ENCODE measurements at places on chromosomes 5 and 9. TPM values are rescaled to one million over a fixed set of nuclear protein-coding genes. Genes with fewer than 3 reads are reported as not detected.
A peak's percentile ranks its signal among the peaks of the same experiment; 100 is the strongest.

GRCh38 chr9:105119156-105119555, 125.3 kb upstream of the SLC44A1 start:
- no peak for DNase-seq

GRCh38 chr5:22596404-22596970, 256.7 kb downstream of the CDH12 start:
- peak; percentile 66 for DNase-seq

- DNase-seq: no peak
Observed at GRCh38 chr5:64145216-64145895, 20.3 kb upstream of the RNF180 start.

The PARP8 gene
- total RNA-seq: 5.7 TPM

DNA sequence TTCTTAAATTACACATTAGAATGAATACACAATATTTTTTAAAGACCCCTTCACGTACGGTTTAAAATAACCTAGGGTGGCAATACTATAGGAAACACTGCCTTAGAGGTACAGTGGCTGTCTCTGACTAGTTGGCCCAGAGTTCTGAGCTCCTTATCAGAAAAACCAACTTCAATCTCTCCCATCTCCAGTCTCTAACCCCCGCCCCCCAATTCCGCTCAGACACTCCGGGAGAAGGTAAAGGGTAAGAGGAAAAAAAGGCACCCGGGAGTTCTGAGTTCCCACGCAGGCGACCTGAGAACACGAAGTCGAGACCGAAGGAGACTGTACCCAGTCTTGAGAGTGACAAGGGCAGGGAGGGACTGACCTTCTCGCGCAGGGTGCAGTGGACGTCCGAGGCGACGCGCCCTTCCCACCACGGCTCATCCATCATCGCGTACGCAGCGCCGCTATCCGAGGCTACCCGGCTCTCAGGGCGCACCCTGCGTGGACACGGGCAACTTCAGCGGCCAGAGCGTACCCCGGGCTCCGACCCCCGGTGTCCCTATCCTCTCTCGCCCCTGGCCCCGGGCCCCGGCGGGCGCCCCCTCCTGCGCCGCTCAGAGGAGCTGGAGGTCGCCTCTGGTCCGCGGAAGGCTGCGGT, 752 bp downstream of the CCNJL start:
- DNase-seq: no peak

DNA sequence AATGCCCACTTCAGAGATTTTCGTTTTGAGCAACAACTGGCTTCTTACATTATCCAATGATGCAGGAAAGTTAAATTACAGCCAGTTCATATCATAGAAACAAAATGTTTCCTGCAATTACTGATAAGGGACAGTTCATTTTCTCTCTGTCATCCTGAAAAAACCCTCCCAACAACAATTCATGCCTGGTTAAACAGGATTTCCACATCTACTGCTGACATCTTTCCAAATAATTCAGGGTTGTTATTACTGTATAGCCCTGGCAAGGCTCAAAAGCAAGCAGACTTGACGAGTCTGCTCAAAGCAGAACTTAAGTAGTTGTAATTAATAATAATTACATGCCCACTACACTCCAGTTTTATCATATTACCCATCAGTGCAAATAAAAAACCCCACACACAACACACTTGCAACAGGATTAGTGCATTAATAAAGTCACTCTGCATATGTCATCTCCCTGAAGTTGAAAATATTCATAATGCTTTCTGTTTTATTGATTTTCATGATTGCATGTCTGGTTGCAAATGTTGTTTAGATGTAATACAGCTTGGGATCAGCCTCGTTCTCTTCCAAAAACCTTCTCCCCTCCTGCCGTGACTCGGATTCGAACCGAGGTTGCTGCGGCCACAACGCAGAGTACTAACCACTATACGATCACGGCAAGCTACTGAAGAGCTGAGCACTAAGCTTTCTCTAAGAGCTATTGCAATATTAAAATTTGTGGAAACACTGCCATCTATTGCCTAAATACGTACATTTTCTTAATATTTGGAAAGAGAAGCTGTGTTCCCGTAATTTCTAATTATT, 119.6 kb upstream of the NFIB start:
- peak; percentile 71 for DNase-seq

DNA sequence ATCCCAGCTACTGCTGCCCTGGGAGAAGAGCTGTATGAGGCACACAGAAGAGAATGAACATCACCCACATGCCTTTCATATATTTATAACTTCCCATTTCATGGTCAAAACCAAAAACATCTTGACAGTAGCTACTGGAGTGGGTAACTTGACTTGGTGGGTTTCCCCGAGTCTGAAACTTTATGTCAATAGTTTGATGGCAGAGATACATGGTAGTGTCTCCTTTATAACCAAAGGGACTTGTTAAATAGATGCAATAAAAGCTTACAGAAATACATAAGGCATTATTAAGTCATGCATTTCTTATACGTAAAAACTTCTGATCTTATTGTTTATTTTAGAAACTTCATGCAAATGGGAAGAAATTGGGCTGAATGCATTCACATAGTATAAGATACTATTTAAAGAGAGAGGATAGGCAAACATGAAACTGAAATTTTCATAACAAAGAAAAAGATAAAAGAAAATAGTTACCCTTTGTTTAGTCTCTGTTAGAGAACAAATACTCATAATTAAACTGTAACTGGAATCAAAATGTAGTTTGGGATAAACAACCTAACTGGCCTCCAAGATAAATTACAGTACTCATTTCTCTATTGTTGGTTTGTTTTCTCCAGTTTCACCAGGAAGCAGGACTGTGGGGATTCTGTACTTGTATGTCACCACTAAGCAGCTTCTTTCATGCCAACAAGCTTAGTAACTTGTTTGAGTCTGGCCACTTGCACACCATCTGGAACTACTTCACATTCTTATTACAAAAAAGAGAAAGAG, 459.3 kb upstream of the MEF2C start:
- DNase-seq: peak; percentile 66

DNA sequence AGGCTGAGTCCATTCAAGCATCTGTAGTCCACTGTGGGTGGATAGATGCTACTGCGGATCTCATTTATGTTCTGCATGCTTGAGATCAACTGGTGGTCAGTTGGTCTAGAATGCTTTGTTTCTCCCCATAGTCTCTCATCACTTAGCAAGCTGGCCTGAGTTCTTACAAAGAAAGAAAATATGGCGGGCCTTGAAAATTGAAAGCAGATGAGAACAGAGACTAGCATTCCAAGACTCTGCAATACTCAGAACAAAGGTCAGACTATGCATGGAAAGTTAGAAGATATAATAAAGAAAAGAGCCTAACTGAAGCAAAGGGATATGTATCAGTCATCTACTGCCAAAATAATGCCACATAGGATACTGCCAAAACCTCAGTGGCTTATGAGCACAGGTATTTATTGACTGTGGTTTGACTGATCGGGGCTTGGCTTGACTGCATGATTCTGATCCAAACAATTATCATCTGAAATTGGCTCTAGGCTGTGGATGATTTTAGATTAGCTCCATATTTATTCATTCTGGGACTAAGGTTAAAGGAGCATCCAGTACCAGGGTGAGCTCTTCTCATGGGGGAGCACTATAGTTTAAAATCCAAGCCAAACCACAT, 258.9 kb downstream of the TAF11L14 start:
- no peak for DNase-seq

DNA sequence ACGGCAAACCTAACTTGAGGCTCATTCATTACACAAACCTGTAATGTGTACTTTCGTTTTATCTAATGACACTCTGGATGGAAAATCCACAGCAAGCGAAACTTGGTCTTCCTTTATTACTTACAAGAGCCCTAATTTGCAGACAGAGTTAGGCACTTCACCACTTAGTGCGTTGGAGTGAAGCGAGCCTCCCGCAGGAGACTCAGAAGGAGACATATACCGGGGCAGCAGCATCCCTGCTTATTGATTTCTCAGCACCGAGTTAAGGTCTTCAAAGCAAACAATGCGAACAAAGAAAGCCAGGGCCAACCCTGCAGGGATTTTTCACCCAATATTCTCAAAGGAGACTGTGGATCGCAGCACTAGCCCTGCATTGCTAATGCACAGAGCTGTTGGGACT, 28.6 kb downstream of the LSM11 start:
- no peak for DNase-seq

The CRB2 gene
- total RNA-seq: not detected

DNA sequence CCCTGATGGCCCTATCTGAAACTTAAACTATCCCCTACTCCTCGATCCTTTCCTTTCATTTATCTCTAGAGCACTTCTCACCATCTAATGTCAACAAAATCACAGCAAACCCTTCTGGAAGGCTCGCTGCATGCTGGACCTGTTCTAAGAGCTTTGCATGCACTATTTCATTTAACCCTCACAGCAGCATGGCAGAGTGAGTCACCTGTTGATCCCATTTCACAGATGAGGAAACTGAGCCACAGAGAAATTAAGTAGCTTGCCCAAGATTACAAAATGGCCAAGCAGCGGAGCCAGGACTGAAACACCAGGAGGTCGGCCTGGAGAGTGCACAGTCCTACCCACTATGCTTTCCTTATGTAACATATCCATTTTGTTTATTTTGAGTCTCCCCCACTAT, 93.1 kb downstream of the ZNF622 start:
- no peak for DNase-seq

The TAL2 gene
- total RNA-seq: 0.15 TPM

- DNase-seq: no peak
Observed at GRCh38 chr9:136016572-136017288, 55.6 kb upstream of the UBAC1 start.

DNA sequence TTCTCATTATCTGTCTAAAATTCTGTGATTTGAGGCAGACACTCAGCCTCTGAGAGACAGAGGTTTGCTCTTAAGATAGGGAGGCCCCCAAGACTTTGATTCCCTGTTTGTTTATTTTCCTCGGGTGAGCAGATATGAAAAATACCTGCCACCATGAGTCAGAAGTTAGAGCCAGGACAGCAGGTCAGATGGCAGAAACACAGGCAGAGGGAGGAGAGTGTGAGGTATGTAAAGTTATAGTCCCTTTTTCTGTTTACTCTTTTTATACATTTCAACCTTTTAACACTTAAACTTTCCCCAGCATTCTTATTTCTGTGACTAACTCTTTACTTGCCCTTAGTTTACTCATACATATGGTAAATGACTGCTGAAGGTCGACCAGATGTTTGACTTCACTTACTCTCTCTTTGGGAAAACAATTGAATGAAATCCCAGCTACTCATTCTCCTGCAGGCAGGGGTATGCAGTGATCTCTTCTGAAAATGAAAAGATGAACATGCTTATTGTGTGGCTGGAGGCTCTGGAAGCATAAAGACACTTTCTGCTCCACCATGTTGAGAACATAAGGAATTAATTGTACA, 383.8 kb downstream of the NTRK2 start:
- DNase-seq: no peak

The SPINK5 gene
- total RNA-seq: 0.10 TPM

- peak; percentile 82 for DNase-seq
Observed at GRCh38 chr5:10856683-10857337, 95.8 kb upstream of the DAP start.

GRCh38 chr5:106380736-106381135, 1290.0 kb downstream of the EFNA5 start:
- DNase-seq: peak; percentile 34

The NKD2 gene
- 2.8 TPM for total RNA-seq

GRCh38 chr5:149603210-149603609, 21.9 kb downstream of the ARHGEF37 start:
- DNase-seq: no peak

The C9orf43 gene
- total RNA-seq: not detected

- no peak for DNase-seq
Observed at GRCh38 chr9:8136477-8136876, 336.9 kb upstream of the DMAC1 start.

The ORM2 gene
- 0.19 TPM for total RNA-seq

The CER1 gene
- total RNA-seq: not detected

The TAF11L10 gene
- total RNA-seq: not detected

DNA sequence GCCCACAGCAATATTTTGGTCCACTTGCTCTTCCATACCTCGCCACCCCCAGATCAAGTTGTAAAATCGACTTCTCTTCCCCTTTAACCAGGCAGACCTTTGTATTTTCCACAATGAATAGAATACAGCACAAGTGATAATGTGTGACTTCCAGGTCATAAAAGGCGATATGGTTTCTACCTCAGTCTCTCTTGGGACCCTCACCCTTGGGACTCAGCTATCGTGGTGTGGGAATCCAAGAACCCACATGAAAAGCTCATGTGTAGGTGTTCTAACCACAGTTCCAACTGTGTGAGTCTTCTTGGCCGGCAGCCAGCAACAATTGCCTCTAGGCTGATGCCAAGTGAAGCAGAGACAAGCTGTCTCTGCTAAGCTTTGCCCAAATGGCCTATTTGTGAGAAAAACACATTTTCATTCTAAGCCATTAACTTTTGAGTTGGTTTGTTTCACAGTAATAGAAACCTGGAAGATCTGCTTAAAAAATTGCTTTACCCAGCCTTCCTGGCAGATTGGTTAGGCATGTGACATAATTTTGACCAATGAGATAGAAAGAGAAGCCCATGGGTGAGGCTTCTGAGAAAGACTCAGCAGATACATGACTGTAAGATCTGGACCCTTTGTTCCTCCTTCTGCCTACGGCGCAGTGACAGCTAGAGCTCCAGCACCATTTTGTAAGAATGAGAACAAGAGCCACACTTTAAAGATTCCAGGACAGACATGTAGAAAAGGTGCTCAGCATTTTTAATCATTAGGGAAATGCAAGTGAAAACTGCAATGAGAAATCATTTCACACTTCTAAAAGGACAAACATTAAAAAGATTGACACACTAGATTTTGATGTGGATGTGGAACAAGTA, 18.3 kb upstream of the MLLT3 start:
- peak; percentile 27 for DNase-seq

Data from H4 (cell line).